ENCODE measurements at places on chromosomes 2 and 18.

GRCh38 chr2:60149176-60149575 lies 404.3 kb downstream of the BCL11A start:
- no peak for DNase-seq

GRCh38 chr2:49225126-49225525 lies 70.8 kb upstream of the FSHR start:
- no peak for DNase-seq

- no peak for DNase-seq
Measured at GRCh38 chr2:196750291-196750923, 49.1 kb downstream of the GTF3C3 start.

DNA sequence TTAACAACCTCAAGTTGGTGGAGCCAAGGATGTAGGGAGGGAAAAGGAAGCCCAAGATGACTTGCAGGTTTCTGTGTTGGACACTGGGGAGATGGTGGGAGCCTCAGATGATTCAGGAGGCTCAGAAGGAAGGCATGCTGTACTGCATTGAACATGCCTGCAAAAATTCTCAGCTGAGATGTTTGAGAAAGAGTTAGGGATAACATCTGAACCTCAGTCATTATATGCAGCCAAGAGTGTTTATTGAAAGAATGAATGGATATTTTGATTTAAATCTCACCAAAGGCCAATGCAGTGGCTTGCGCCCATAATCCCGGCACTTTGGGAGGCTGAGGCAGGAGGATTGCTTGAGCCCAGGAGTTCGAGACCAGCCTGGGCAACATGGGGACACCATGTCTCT lies 243.0 kb downstream of the MYCN start:
- no peak for DNase-seq

GRCh38 chr2:102262216-102263129 lies 48.9 kb upstream of the IL1RL1 start:
- no peak for DNase-seq

DNA sequence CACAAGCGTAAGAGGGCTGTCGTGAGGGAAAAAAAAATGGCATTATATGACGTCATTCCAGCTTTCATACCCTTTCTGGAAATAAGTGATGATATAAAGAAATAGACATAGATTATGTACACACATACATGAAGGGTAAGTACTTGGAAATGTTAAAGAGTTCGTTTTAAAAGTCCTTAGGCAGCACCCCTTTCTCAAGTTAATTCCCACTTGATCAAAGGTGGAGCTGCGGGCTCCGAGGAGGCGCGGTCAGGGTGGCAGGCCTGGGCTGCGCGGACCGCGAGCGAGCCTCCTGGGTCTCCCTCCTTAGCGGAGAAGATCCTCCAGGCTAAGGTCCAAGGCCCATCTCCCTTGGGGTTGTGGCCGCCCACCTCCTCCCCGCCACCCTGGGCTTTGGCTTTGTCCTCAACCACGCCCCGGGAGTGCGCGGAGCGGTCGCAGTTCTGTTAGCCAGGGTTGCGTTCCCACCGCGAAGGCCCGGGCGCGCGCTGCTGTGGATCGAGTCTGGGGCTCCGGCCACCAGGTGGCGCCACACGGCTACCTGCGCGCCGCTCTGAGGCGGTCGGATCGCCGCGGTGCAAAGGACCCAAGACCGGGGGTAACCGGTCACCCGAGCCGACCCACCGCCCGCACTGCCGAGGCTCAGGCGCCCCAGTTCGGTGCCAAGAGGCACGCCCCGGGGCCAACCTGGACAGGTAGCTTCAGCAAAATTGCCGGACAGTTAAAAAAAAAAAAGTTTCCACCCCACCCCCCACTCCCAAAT lies 66.8 kb downstream of the HNRNPLL start:
- DNase-seq = no peak

DNA sequence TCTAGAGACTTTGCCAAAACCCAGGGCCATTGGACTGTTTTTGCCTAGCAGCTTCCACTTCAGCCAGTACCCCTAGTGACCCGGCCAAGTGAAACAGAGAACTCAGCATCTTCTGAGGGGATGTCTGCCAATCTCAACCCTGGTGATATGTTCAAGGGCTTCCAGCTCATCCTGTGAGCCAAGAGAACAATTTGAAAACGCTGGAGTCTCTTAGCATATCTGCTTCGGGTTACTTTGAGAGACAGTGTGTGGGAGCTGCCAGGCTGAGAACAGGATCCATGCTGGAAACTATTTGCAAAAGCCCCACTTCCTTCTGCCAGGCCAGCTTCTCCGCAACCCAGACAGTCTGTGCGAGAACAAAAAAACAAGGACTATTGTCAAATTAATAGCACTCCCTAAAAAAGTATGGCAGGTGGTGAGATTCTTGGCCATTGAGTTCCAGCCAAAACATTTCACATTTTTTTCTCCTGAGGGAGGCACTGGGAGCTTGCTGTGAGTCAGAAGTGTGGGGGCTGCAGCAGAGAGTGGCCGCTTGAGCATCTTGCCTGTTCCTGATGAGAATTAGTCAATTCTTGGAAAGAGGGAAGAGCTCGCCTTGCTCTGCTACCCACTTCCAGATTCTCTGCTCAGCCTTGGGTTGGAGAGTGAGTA lies 395.6 kb upstream of the TRIB2 start:
- DNase-seq = peak; percentile 78

- no peak for DNase-seq
Measured at GRCh38 chr2:80529466-80530165, 225.1 kb upstream of the LRRTM1 start.

DNA sequence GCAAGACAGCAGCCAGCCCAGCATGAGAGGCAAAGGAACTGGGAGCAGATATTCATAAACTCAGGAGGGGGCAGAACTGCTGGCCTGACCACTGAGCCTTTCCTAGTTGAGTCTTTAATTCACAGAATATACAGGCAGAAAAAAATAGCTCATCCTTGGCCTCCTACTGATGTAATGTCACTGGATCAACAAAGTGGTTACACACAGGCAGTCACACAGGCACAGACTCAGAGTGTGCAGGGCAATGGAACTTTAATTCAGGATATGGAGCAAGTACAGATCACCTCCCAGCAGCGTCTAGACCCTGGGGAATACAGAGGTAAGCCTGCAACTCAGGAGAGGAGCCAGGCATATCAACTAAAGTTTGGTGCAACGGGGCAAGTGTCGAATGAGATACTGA lies 75.4 kb downstream of the TNP1 start:
- DNase-seq = no peak

GRCh38 chr2:161964160-161964559 lies 109.9 kb downstream of the DPP4 start:
- no peak for DNase-seq

- DNase-seq = peak; percentile 5
Measured at GRCh38 chr2:35973132-35973736, 382.3 kb upstream of the CRIM1 start.

GRCh38 chr18:77711096-77711495 lies 461.4 kb downstream of the GALR1 start:
- DNase-seq = no peak

GRCh38 chr2:95670167-95670566 lies 78.4 kb downstream of the TRIM43 start:
- DNase-seq = peak; percentile 60

DNA sequence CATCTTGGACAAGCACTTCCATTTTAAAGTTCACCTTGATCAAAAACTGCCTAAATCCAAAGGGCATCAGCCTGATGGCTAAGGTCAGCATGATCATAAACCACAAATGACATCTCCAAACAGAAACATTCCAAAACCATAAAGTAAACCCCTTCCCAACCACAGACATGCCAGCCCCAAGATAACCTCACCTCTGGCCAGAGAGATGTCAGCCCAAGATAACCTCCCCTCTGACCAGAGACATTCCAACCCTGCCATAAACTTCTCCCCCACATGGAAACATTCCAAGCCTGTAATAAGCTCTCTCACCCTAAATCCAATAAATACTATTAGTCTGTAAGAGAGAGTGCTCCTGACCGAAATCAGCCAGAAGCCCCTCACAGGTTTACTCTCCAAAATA lies 18.6 kb upstream of the MARCO start:
- DNase-seq = no peak

DNA sequence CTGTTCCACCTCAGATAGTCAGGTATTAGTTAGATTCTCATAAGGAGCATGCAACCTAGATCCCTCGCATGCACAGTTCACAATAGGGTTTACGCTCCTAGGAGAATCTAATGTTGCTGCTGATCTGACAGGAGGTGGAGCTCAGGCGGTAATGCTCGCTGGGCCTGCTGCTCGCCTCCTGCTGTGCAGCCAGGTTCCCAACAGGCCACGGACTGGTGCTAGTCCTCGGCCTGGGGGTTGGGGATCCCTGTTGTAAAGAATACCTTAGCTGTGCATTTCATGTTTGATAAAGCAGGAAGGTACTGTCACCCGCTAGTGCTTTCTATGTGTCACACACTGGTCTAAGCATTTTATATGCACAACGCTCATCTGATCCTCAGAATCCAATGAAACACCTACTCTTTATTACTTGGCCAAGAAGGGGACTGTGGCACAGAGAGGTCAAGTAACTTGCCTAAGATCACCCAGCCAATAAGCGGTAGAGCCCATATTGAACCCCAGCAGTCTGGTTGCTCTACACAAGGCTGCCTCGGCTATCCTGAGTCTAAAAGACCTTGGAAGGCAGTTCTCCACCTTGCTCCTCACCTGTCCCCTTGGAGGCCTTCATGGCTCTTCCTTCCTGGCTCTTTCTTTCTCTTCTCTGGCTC lies 35.8 kb downstream of the SLC4A3 start:
- DNase-seq = no peak

DNA sequence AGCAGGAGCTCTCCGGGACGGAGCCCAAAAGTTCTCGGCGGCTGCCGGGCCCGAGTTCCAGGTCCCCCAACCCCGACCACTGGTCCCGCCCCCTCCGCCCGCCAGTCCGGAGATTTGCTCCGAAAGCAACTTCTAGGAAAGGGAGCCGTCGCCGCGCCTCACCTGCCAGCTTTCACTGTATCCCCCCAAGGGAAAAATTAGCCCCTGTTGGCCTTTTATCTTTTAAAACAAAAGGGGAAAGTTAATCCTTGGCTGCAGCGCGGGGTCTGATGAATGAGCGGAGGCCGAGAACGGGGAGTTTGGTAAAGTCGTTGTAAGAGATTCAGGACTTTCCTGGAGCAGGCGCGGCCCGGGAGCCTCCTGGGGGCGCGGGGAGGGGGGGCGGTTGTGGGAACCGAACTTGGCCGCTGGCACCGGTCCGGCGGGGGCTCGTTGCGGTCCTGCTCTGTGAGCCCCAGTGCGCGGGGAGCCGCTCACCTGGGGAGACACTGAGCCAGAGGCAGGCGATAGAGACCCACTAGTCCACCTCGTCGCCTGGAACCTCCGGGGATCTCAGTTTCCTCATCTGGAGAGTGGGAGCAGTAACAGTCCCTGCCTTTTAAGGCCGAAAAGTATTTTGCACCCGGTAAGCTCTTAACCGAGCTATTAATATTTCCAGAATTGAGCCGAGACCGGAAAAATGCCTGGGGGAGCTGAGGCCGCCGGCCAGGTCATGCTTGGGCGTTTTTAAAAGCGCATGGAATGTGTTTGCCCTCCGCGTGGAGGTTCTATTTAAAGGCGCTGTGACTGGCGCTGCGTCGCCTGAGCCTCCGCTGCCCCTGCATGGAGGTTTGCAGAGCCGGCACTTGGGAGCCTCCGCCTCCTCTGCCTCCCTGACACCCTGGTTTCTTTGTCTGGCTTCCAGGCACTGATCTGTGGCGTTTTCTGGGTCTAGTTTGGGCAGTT lies 1.1 kb downstream of the EFHD1 start:
- no peak for DNase-seq

DNA sequence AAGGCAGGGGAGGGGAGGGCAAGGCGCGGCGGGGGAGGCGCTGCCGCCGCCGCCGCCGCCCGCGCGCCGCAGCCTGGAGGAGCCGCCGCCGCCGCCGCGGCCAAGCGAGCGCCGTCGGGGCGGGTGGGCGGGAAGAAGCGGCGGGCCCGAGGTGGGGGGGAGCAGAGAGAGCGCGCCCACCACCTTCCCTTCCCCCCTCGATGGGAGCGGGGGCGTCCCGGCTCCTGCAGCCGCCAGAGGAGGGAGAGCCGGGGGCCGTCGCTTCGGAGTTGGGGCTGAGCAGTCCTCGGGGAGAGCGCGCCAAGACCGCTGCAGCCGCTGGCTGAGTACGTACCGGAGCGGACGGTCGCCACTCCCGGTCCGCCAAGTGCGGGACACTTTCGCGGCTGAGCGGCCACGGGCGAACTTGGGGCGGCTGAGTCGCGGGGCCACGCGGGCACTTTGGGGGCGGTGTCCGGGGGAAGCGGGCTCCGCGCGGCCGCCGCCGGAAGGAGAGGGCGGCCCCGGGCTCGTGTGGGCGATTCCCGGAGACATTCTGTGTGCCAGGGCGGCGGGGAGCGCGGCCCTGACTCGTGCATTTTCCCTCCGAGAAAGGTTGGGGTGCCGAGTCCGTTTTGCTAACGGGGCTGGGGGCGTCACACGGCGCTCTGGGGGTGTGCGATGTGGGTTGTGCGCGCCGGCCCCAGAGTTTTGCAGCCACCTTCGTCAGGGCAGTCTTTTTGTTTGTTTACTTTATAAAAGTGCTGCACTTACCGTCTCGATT lies at the start of gene NAB1:
NAB1 (plus strand) TSS at position 49 of the 763 bp plus-strand sequence. CDS start 10,094 bp downstream, outside the sequence.
- DNase-seq = no peak

DNA sequence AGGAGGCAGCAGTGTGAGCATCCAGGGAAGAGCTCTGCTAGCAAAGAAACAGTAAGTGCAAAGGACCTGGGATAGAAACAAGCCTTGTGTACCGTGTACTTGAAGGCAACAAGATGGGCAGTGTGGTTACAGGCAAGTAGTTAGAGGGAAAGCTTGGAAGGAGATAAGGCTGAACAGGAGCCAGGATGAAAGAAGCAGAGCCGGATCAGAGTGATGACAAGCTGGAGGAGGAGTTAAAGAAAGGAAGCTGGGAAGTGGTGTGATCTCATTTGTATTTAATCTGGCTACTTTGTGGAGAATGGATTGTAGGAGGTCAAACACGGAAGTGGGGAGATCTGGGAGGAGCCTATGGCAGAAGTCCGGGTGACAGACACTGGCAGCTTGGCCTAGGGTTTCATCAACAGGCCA lies 44.7 kb upstream of the VPS54 start:
- DNase-seq = no peak

- no peak for DNase-seq
Measured at GRCh38 chr2:89763254-89763580, 1071.7 kb downstream of the RPIA start.

DNA sequence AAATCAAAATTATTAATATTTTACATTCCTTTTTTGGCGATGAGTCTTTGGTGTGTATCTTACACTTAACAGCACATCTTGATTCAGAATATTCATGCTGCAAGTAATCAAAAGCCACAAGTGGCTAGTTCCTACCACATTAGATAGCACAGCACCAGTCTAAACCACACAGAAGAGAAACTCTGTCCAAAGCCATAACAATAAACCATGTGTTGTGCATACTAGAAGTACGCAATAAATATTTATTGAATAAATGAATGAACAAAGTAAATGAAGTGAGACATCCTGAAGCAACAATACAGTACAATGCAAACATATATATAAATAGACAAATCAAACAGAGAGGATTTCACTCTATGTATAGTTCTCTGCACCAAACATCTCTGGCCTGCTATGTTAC lies 287.3 kb downstream of the EXOC6B start:
- no peak for DNase-seq
